A673 (cell line): ENCODE measurements at places on chromosomes 2 and 18. TPM values are rescaled to one million over a fixed set of nuclear protein-coding genes. Genes with fewer than 3 reads are reported as not detected.

The CACNB4 gene
- total RNA-seq, result 0.19 TPM in 1 of 2 replicates, not detected in the other

The CSRNP3 gene
- 39.5 and 47.7 TPM in 2 replicates for total RNA-seq

The CPLX4 gene
- total RNA-seq, result not detected in 2 replicates

The CENPA gene
- total RNA-seq, result 59.2 and 66.3 TPM in 2 replicates

The ALPI gene
- total RNA-seq, result not detected in 2 replicates

The SLC66A2 gene
- total RNA-seq, result 28.0 and 34.9 TPM in 2 replicates

The STAM2 gene
- total RNA-seq, result 21.3 and 28.1 TPM in 2 replicates

The REG3A gene
- not detected in 2 replicates for total RNA-seq

DNA sequence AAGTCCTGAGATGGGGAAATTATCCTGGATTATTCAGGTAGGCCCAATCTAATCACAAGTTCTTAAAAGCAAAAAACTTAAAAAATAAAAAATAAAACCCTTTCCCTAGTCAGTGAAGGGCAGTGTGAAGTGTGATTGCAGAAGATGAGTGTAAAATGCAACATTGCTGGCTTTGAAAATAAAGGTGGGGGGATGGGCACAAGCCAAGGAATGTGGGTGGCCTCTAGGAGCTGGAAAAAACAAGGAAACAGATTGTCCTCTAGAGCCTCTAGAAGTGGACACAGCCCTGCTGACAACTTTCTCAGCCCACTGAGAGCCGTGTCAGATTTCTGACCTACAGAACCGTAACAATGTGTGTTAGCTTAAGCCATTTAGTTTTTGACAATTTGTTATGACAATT is 184.3 kb upstream of the HNRNPA3 start:
- no peaks in the 10 kb centered on the region for H3K27me3 ChIP-seq
- H3K4me3 ChIP-seq, result no peak overlapping the region
- H3K27ac ChIP-seq, result no peak overlapping the region
- H3K4me1 ChIP-seq, result peaks cover 9% of the 10 kb centered on the region
- DNase-seq, result no peak

GRCh38 chr2:100856732-100857131 is 36.8 kb downstream of the NPAS2 start:
- H3K27me3 ChIP-seq, result no peaks in the 10 kb centered on the region
- H3K27ac ChIP-seq, result no peak overlapping the region
- H3K36me3 ChIP-seq, result no peaks in the 10 kb centered on the region
- no peak overlapping the region for H3K4me3 ChIP-seq

DNA sequence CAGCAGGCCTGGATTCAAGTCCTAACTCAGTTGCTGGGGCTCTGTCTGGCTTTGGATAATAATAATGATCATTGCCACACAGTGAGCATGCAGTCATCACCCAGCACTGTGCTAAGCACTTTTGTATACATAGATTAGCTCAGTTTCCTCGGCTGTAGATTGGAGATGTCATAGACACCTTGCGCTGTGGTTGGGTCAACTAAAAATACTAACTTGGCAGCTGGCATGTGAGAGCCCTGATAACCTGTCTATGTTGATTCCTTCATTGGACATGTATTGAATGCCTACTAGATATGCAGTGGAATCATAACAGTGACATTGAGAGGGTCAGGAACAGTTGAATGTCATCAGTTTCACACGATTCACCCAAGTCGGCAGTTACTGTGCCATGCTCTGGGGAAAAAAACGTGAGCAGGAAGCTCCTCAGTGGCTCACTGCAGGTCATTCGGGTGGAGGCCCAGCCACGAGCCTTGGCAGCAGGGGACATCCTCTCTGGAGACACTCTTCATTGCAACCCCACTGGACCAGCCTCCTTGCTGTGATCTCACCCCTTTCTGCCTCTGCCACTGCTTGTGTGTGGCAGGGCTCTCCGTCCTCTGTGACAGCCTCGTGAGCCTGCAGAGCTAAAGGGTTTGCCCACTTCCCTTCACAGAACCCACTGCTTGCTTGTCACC is 85.3 kb downstream of the NPAS2 start:
- H3K27me3 ChIP-seq, result no peaks in the 10 kb centered on the region
- H3K4me1 ChIP-seq, result peaks cover 37% of the 10 kb centered on the region
- DNase-seq, result no peak
- no peak overlapping the region for H3K4me3 ChIP-seq
- no peaks in the 10 kb centered on the region for H3K36me3 ChIP-seq

- no peaks in the 10 kb centered on the region for H3K4me1 ChIP-seq
- no peak overlapping the region for H3K4me3 ChIP-seq
- no peaks in the 10 kb centered on the region for H3K36me3 ChIP-seq
- H3K27me3 ChIP-seq, result no peaks in the 10 kb centered on the region
- H3K27ac ChIP-seq, result no peak overlapping the region
- peak; percentile 39 for DNase-seq
These were observed 110.1 kb downstream of the ZNF385B start for GRCh38 chr2:179751163-179751809.

DNA sequence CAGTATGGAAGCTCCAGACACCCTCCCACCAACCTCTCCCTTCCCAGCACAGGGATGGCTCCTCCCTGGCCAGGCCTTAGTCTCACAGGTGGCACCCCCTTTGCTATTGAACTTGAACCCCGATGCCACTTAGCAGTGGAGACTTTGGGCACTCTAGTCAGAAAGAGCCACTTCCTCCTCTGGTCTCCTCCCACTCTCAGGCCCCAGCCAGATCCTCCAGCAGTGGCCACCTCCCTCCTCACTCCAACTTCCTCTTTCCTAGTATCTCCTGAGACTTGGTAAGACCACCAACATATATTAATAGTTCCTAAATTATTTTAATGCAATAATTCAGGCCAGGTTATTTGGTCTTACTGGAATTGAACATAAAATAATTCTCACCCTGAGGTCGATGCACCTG is 437.2 kb upstream of the ID2 start:
- no peak overlapping the region for H3K27ac ChIP-seq
- H3K27me3 ChIP-seq, result no peaks in the 10 kb centered on the region
- H3K36me3 ChIP-seq, result no peaks in the 10 kb centered on the region

DNA sequence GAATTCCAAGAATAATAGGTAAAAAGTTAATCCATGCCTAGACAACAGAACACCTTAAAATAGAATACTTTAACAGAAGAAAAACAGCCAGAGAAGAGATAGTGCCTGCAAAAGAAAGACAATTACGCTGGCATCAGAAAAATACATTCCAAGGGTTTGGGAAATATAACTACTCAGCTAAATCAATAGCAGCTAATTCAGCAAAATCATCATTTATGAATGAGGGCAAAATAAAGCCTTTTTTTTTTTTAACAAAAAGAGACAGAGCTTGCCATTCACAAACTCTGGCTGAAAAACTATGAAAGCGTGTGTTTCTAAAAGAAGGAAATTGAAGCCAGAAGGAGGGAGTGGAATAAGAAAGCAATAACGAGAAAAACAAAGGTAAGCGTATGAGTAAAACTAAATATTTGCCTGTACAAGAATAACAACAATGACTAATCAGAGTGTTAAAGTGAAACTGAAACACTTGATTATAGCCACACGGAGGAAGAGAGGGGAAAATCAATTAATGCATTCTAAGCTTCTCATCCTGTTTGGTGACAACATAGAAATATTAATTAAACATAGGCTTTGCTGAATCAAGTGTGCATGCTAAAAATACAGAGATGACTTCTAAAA is 90.2 kb downstream of the EHD3 start:
- peaks cover 5% of the 10 kb centered on the region for H3K4me1 ChIP-seq
- H3K36me3 ChIP-seq, result no peaks in the 10 kb centered on the region
- H3K4me3 ChIP-seq, result peak overlapping the region; percentile 19
- H3K27me3 ChIP-seq, result no peaks in the 10 kb centered on the region
- no peak for DNase-seq

GRCh38 chr2:23520256-23520655 is 135.3 kb downstream of the KLHL29 start:
- H3K36me3 ChIP-seq, result no peaks in the 10 kb centered on the region
- DNase-seq, result no peak
- no peaks in the 10 kb centered on the region for H3K27me3 ChIP-seq
- peaks cover 23% of the 10 kb centered on the region for H3K4me1 ChIP-seq
- no peak overlapping the region for H3K4me3 ChIP-seq
- H3K27ac ChIP-seq, result no peak overlapping the region

- no peak for DNase-seq
- no peak overlapping the region for H3K4me3 ChIP-seq
- H3K4me1 ChIP-seq, result no peaks in the 10 kb centered on the region
- H3K36me3 ChIP-seq, result no peaks in the 10 kb centered on the region
These were observed 100.2 kb downstream of the BCL2L11 start for GRCh38 chr2:111220962-111221361.
